ENCODE measurements at places on chromosomes 6 and 20. TPM values are rescaled to one million over a fixed set of nuclear protein-coding genes. Genes with fewer than 3 reads are reported as not detected.

NCOA5 gene
- 23.8 TPM for total RNA-seq

TCF15 gene
- total RNA-seq = not detected

ARFGAP1 gene
- total RNA-seq = 117 TPM

PABPC1L gene
- 20.8 TPM for total RNA-seq

DNA sequence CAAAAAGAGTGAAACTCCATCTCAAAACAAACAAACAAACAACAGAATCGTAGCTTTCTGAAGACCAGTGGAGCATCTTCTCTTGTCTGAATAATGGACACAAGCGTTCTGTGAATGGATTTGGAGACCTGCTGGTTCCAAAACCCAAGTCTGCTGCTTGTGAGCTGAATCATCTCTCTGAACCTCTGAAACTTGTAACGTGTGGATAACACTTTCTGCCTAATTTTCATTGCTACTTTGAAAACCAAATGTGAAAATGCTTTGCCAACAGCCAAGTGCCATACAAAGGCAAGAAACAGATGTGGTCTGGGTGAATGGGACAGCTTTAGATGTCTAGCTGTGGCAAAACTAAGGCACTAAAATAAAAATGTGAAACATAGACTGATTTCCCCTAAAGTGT, 44.3 kb downstream of the PHACTR1 start:
- DNase-seq = peak; percentile 4

DNA sequence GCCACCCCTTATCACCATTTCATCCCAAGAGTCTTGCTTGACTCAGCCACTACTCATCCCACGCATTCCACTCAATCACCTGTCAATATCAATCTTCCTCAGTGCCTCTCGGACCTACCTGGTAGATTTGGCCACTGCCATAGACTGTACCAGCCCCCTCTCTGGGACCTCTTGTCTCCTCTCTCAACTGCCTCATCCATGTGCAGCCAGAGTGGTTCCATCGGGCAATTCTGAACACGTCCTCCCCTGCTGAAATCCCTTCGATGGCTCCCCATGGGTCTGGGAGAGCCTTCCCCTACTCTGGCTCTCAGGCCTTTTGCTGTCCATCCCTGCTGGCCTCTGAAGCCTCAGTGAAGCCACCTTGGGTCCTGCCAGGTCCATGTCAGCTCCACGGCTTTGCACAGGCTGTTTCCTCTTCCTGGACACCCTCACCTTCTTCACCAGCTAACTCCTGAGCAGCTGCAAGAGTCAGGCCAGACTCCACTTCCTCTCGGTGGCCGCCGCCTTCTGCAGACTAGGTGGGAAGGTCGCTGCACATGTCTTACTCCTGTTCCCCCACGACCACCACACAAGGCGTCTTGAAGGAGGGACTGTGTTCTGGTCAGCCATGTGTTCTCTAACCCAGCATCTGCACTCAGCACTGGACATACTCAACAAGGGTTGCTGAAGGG, 120.4 kb downstream of the TOX2 start:
- no peak for DNase-seq

DNA sequence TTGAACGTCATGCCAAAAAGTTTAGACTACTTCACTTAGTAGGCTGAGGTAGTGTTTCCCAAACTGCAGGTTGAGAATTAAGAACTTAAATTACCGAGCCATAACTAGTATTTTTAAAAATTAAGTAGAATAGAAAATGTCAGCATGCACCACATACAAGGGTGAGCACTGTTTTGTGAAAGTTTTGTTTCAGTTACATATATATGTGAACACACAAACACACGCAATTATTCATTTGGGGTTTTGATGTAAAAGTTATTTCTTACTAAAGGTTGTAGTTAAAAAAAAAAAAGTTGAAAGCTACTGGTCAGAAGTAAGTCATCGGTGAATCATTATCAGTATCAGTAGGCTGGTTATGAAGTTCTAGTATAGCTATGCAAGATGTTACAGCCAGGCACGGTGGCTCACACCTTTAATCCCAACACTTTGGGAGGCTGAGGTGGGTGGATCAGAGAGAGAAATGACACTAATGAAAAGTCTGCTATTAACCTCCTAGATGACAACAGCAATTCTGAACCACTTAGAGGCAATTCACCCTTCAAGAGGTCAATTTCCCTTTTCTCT, 24.1 kb downstream of the FASTKD5 start:
- peak; percentile 14 for DNase-seq

GRCh38 chr6:158459726-158460125, 100.2 kb upstream of the TMEM181 start:
- DNase-seq = no peak

DNA sequence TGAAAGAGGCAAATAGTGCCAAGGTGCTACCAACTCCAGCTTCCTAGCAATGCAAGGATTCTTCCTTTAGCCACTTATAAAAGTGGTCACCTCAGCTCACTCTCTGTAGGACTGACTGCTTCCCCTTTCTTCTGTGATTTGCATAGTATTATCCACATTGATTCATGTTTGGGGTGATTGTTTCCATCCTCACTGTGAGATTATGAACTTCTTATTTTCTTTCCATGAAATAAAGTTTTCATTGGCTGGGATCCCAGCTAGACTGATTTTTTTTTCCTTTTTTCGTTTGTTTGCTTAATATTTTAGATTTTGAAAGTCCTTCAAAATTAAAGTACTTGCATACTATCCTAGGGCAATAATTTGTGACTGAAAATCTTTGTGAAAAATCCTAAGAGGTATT, 50.5 kb downstream of the EYA4 start:
- DNase-seq = no peak

- DNase-seq = no peak
Observed at GRCh38 chr20:46371656-46372055, 34.8 kb downstream of the ELMO2 start.

- no peak for DNase-seq
Observed at GRCh38 chr20:36435592-36436541, 105.5 kb upstream of the MYL9 start.

DNA sequence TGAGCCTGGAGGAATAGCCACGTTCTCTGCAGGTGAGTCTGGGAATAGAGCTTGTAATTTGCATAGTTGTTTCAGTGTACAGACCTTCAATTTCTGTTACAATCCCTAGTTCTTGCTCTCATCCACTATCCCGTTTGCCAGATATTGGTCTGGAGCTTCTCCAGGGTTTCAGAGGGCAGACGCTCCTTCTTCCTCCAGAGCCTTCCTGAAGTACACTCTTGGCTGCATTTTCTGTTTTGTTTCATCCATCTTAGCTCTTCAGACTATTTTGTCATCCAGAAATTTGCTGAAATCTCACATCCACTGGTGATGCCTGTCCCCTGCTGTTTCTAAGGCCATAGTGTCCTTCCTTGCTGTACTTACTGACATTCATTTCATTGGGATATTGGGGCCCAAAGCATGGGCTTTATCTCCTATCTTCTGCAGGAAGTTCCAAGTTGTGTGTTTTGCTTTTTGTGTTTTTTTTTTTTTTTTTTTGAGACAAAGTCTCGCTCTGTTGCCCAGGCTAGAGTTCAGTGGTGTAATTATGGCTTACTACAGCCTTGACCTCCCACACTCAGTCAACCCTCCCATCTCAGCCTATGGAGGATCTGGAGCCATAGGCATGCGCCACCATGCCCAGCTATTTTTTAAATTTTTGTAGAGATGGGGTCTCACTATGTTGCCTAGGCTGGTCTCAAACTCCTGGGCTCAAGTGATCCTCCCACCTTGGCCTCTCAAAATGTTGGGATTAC, 18.7 kb downstream of the CDS2 start:
- no peak for DNase-seq
